Breast epithelium (tissue), 4 donors: ENCODE measurements at places on chromosomes 1 and 21. TPM values are rescaled to one million over a fixed set of nuclear protein-coding genes. Genes with fewer than 3 reads are reported as not detected.

GRCh38 chr1:17949511-17949910 is 158.1 kb upstream of the IGSF21 start:
- no peak for DNase-seq

GRCh38 chr21:44952116-44952928 is 12.5 kb downstream of the SLX9 start:
- DNase-seq = no peak

DNA sequence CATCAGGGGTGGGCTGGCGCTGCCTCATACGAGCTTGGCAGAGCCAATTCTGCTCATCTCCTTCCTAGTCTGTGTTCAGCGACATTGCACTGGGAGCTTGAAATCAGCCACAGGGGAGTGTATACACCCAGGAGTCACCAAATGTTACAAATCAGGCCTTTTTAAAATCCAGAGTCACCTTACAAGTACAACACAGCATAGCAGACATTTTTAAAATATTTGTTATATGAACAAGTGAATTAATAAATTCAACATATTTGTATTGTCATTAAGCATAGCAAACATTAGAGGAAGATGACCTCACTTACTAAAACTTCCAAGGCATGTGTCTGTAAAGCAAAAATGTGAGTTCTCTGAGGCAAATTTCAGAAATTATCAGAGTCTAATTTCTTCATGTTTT is 210.0 kb downstream of the HLX start:
- no peak for DNase-seq

The RSPH1 gene
- 2.3 TPM for total RNA-seq

The RGS8 gene
- total RNA-seq = not detected

The FAAH gene
- 38.3 TPM for total RNA-seq
